ENCODE measurements at places on chromosomes 1 and 21.

GRCh38 chr1:166552706-166553105 is 286.6 kb upstream of the POGK start:
- DNase-seq, result no peak

DNA sequence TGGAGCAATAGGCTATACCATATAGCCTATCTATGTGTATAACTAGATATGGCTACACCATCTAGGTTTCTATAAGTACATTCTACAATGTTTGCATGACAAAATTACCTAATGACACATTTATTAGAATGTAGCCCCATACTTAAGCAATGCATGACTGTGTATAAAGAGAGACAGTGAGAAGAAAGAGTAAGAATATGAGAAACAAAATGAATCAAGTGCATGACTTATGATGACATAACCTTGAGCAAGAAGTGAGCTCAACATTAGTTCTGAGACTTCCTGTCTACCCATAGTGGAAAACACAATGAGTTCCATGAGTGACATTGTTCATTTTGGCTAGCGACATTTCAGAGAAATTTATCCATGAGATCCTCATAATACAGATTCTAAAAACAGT is 10.1 kb downstream of the SLC44A5 start:
- no peak for DNase-seq

GRCh38 chr1:145985129-145985501 is 11.3 kb downstream of the TXNIP start:
- no peak for DNase-seq

DNA sequence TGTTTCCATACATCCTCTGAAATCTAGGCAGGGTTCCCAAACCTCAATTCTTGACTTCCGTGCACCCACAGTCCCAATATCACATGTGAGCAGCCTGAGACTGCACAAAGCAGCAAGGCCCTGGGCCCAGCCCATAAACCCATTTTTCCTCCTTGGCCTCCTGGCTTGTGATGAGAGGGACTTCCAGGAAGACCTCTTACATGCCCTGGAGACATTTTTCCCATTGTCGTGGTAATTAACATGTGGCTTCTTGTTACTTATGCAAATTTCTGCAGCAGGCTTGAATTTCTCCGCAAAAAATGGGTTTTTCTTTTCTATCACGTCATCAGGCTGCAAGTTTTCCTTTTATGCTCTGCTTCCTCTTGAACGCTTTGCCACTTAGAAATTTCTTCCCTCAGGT is 3.3 kb upstream of the PIGK start:
- no peak for DNase-seq

Data from GM23248 (cell line).